ENCODE measurements at places on chromosomes 2 and 18.
A peak's percentile ranks its signal among the peaks of the same experiment; 100 is the strongest.

DNA sequence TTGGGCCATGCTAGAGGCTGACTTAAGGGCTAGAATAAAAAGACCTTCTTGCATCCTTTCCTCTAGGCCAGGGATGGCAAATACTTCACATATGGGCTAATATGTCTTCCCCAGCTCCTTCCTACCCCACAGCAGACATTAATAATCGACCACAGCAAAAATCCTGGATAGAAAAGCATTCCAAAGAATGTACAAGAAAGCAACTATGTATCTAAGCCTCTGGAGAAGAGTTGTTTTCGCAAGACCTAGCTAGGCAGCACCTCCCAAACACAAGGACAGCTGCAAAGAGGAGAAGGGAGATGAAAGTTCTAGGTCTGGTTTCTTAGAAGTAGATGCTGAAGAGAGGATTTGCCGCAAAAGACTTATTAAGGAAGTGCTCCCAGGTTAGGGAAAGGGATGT, 372.6 kb downstream of the SLC4A3 start:
- DNase-seq = peak; percentile 41

DNA sequence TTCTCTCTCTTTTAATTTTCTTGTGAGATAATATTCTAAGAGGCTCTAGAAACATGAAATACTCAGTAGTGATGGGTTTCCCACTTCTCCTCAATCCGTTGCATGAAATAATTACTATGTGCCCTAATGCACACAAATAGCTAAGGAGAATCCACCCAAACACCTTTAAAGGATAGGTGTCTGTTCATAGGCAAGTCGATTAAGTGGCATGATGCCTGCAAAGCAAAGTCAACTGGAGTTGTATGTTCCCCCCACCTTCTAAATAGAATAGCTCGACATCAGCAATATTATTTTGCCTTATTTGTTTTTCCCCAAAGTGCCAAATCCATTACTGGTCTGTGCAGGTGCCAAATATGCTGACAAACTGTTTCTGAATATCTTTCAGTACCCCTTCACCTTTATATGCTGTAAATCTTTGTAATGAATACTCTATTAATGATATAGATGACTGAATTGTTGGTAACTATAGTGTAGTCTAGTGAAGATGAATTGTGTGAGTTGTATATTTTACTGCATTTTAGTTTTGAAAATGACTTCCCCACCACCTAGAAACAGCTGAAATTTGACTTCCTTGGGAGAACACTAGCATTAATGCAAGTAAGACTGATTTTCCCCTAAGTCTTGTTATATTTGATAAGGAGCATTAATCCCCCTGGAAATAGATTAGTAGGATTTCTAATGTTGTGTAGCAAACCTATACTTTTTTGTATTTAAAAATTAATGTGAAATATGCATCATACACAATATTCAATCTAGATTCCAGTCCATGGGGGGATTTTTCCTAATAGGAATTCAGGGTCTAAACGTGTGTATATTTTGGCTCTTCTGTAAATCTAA, 9.0 kb downstream of the TBR1 start:
- DNase-seq = no peak

GRCh38 chr2:143732076-143732475, 602.9 kb downstream of the ARHGAP15 start:
- peak; percentile 24 for DNase-seq

DNA sequence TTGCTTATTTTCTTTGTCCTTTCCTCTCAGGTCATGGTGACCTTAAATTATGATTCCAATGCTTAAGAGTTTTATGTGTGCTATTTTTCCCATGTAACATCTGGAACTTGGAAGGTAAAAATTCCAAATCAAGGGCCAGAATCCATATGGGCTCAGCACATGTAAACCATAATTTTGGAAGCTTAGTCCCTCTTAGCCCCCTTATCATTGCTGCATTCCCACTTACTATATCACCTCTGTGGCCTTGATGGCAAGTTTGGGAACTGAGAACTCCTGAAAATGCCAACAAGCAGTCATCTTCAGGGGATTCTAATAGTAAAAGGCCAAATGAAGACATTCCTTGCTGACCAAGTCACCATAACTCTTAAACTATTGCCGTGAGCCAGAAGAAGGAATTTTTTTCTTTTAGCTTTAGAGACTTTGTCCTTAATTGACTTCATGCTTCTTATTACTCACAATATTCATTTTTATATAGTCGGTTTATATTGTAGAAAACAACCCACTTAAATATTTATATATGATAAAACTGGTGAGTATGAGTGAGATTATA, 251.4 kb downstream of the SLC8A1 start:
- no peak for DNase-seq

DNA sequence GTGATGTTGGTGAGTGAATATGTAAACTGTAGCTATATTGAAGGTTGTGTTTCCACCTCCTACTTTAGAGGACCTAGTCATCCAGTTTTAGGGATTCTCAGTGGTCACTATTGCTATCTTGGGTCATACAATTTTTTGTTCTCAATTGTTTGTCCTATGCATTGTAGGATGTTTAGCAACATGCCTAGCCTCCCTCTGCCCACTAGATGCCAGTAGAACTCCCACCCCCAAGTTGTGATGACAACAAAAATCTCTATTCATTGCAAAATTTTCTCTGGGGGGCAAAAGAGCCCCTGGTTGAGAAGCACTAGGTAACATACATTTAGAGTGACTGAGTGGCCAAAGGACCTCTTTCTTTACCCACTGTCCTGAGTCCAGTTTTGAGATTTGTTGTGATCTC, 87.3 kb downstream of the LRRTM4 start:
- DNase-seq = no peak

DNA sequence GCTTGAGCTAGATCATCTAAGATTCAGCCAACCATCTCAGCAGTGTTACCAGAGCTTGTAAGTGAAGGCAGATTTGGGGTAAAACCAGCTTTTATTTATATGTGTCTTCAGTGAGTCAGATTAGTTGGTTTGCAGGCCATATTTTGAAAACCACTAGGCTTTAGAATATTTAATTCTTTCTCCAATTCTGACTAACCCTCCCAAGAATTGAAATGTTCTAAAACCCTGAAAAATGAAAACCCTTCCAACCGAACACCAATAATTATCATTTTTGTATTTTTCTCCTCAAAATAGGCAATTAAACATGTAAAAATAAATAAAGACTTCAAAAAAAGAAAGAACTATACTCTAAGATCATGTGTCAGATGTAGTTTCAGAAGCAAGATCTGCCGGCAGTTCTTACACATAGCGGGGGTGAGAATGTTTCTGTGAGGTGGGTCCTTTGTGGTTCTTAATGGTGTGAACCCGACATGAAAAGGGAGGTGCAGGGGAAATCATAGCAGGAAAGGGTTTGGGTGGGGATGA, 14.2 kb downstream of the PLEK start:
- DNase-seq = no peak

DNA sequence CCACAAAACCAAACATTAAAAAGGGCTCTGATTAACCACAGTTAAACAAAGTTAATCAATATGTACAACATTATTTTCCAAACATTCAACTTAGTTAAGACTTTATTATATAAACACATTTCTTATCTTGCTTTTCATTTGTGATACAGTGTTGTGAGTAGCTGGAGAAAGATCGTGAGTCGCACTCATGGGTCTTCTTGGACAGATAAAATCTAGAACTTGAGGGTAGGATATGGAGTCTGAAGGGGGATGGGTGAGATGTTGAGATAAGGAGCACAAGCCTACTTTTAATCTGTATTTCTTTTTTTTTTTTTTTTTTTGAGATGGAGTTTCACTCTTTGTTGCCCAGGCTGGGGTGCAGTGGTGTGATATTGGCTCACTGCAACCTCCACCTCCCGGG, 22.6 kb upstream of the TMEM214 start:
- no peak for DNase-seq

DNA sequence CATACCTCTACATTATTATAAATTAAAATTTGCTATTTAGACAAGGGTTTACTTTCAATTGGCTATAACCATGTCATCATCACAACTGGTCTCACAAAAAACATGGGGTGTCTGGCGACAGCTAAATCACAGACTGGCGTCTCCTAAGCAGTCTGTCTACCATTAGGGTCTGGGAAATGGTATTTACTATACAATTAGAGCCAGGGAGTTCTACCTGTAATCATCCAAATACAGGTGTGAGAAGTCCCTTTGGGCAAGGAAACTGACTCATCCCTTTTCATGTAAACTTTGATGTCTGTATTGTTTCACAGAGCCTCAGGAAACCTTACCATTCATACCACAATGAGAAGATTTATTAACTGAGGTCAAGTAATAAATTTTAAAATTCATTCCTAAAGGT, 126.7 kb downstream of the OLA1 start:
- DNase-seq = no peak

GRCh38 chr18:64993695-64994094, 757.1 kb upstream of the CDH7 start:
- DNase-seq = no peak

DNA sequence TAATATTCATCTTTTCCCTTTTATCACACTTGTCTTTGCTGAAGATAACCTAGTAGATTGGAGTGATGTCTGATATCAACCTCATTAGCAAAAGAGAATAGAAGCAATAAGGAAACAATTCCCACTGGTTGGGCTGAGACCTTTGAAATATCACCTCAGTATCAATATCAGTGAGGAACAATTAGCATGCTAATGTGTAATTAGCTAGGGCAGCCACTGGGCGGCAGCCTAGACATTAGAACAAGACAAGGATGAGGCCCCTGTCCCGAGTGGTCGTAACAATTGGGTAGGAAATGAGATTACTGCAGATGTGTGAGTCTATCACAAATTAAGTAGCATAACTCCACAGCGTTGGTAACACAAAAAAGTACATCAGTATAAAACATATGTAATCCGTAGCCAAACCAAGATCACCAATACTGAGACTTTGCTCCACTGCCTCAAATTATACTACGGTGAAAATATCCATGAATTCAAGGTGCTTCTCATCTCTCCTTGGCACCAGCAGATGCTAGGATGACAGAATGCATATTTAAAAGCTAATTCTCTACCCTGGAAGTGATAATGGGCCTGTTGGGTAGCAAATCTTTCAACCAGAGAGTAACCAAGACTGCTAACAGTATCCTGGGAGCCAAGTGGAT, 99.1 kb downstream of the ALPK2 start:
- peak; percentile 72 for DNase-seq

GRCh38 chr2:124193706-124194105, 168.6 kb downstream of the CNTNAP5 start:
- no peak for DNase-seq

DNA sequence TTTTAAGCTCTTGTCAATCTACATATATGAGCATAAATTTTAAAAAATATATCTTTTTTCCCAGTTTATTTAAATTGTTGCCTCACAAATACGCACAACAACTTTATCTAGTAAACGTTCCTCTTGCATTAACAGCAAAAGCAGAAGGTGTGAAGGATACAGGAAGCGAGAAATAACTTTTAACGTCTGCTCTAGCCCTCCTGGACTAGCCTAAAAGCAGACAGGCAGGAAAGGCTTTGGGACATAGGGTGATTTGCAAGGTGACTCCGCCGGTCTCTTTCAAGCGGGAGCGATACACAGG, 434 bp upstream of the DUSP19 start:
- no peak for DNase-seq

- DNase-seq = no peak
Measured at GRCh38 chr18:11761553-11761952, 72.5 kb downstream of the GNAL start.

- no peak for DNase-seq
Measured at GRCh38 chr2:209411718-209412117, 12.1 kb upstream of the MAP2 start.

GRCh38 chr2:96241900-96242611, 23.7 kb downstream of the TMEM127 start:
- peak; percentile 35 for DNase-seq

GRCh38 chr2:84830095-84830494, 50.8 kb downstream of the TRABD2A start:
- peak; percentile 42 for DNase-seq

DNA sequence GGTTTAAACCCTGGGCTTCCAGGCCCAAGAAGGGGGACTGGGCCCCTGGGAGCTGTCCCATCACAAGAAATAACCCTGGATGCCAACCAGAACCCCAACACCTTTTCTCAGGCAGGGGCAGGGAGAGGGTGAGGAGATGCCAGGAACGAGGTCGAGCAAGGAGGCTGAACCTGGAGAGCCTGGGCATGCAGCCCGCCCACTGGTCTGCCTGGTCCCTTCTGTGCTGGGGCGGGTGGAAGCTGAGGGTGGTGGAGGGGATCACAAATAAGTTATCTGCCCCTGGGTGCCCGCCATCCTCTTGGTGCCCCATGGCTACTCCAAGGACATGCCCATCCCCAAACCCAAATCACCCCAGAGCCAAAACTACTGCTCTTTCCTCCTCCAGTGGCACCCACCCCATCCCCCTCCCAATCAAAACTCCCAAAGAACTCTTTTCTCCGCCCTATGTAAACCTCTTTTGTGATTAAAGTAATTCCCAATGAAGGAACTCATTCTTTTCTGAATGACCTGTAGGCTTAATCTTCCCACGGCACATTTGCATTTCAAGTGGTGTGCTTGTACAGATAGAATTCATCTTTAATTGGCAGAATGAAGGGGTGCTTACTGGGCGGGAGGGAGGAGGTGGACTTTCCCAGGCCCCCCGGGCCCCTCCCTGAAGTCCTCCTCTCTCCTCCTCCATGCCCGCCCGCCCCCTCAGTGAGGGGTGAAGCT, 47.9 kb downstream of the EFR3B start:
- no peak for DNase-seq

DNA sequence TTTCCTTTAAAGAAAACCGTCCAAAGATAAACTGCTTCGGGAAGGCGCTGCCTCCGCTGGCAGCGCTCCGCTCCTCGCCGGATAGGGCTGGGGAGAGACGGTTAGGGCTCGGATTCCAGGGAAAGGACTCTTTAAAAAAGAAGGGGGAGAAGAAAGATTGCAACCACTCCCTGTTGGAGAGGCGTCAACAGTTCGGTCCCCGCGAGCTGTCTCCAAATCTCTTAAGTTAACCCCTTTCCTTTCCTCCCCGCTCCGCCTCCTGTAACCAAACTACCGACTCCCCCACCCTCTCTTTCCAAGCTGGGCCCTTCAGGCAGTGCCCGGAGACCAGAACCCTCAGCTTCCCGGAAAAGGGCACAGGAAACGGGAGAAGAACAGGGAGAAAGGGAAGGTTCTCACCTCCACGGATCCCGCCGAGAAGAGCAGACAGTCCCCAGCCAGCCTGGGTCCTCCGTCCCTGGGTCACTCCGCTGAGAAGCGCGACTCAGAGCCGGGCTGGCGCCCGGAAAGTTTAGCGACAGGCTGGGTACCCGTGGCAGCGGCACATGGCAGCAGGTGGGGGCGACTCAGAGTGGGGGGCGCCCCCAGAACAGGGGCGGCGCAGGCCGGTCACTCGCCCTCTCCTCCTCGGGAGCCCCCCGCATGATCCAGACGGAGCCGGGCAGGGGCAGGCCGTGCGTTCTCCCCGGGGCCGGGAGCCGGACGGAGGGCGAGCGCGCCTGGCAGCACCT, 675 bp downstream of the FZD5 start:
- no peak for DNase-seq

GRCh38 chr2:70516596-70516995, 37.0 kb downstream of the TGFA start:
- peak; percentile 35 for DNase-seq

DNA sequence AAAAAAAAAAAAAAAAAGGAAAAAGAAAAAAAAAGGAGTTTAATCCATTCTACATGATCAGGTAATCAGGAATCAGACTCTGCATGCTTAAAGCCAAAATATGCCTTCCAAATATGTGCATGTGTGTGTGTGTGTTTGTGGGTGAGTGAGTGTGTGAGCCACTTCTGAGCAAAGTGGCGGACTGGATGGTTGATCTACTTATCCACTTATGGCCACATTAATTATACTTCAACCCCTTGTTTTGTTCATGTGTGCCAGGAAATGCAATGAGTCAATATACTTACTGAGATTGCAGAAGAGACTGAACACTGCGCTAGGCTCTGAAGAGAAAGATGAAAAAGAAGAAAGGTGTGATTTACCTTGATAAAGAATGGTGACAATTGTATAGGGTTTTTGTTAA, 586.5 kb upstream of the NXPH2 start:
- DNase-seq = no peak

GRCh38 chr18:67282796-67283195, 233.7 kb downstream of the DSEL start:
- DNase-seq = peak; percentile 54
